ENCODE measurements at places on chromosomes 4 and X. TPM values are rescaled to one million over a fixed set of nuclear protein-coding genes. Genes with fewer than 3 reads are reported as not detected.

Gene RASL11B
- 0.39 TPM for polyA plus RNA-seq

Gene USP17L29
- polyA plus RNA-seq, result not detected

Gene FGFR3
- 121 TPM for polyA plus RNA-seq

Gene FAM53A
- 1.2 TPM for polyA plus RNA-seq

Gene NUDT6
- 2.9 TPM for polyA plus RNA-seq

Gene TMSB15C
- 0.24 TPM for polyA plus RNA-seq

Gene ITGB1BP2
- 1.3 TPM for polyA plus RNA-seq
